ENCODE measurements at places on chromosomes 1 and 21.

DNA sequence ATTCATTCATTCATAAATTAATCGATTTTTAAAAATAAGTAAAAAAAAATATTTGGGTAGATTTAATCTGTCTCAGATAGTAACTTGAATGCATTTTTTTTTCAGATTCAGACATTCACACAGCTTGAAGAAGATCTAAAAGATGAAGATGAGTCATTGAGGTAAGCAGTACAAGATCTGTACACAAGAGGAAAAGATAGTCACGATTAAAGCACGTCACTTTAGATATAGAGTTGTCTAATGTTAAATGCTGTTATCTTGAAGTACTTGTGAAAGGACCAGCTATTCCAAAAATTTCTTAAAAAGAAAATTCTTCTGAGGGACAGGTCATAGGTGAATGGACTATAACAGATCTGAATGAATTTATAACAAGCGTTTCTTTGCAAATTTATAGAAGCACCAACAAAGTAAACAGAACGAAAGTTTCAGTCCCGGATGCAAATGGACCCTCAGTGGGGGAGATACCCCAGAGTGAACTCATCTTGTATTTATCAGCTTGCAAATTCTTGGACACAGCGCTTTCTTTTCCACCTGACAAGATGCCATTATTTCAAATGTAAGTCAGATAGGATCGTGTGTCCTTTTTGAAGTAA is 31.2 kb upstream of the MORC3 start:
- DNase-seq: no peak

- DNase-seq: no peak
These were observed 213.7 kb downstream of the PBX1 start for GRCh38 chr1:164772635-164773034.

GRCh38 chr1:20107796-20108195 is 11.5 kb downstream of the PLA2G2D start:
- DNase-seq: no peak

- DNase-seq: no peak
These were observed 44.0 kb upstream of the DIPK1A start for GRCh38 chr1:93005252-93005598.

GRCh38 chr1:63688302-63688890 is 85.4 kb upstream of the ROR1 start:
- DNase-seq: no peak

DNA sequence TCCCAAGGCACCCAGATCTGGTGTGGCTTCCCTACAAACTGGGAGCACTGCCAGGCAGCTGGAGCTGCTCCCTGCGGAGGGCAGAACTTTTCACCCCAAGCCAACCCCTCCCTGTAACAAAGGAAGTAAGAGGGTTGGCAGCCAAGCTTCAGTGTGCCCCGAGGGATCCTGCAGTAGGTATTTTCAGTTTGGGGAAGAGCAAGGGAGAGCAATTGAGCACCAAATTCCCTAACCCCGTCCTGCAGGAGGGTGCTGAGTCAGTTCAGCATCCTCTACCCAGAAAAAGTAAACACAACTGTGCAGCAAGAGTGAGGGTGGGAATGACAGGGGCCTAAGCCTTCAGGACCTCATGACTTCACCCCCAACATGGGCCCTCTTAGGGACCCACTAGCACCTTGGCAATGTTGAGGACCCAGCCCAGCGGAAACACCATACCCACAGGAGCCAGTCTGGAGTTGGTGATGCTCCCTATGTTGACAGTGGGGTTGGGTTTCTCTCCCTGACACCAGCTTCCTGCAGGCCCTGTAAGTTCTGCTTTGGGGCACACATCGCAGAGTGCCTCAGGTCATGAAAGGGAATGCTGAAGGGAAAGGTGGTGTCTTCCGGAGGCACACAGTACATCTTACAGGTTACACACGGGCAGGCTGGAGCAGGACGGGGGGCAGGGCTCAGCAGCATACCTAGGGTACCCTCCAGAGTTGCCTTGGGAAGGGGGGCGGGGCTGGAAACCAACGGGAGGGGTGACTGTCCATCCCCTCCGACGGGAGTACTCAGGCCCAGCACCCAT is 14.8 kb downstream of the SH3BP5L start:
- DNase-seq: no peak

DNA sequence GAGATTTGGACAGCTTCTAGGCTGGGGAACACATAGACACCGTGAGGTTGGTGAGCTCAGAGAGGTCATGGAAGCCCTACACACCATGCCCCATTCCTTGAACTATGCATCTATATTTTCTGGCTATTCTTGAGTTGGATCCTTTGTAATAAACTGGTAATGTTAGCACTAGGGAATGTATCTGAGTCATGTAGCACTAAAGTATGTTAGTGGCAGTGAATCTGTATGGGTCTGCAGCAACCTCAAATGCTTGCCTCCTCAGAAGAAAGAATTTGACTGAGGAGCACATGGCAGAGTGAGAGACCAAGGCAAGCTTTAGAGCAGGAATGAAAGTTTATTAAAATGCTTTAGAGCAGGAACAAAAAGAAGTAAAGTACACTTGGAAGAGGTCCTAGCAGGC is 43.7 kb upstream of the LRRC7 start:
- DNase-seq: no peak

GRCh38 chr1:41416552-41417334 is 55.5 kb downstream of the FOXO6 start:
- DNase-seq: peak; percentile 95

DNA sequence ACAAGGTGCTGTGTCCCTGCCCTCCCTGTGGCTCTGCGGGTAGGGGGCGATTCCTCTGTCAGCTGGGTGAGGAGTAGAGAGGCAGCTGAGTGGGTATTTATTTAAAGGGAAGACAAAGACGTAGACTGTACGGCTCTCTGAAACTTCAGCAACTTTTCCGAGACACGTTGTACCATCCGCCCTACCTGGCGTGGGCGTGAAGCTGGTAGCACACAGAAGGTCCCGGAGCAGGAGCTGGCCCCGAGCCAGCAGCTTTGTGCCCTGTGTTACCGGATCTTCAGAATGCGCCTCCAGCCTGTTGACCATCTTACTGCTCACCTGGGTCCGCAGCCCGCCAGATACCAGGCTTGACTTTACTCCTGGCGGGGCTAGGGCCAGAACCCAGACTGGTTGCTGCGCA is 34.9 kb downstream of the PRKCZ start:
- no peak for DNase-seq

DNA sequence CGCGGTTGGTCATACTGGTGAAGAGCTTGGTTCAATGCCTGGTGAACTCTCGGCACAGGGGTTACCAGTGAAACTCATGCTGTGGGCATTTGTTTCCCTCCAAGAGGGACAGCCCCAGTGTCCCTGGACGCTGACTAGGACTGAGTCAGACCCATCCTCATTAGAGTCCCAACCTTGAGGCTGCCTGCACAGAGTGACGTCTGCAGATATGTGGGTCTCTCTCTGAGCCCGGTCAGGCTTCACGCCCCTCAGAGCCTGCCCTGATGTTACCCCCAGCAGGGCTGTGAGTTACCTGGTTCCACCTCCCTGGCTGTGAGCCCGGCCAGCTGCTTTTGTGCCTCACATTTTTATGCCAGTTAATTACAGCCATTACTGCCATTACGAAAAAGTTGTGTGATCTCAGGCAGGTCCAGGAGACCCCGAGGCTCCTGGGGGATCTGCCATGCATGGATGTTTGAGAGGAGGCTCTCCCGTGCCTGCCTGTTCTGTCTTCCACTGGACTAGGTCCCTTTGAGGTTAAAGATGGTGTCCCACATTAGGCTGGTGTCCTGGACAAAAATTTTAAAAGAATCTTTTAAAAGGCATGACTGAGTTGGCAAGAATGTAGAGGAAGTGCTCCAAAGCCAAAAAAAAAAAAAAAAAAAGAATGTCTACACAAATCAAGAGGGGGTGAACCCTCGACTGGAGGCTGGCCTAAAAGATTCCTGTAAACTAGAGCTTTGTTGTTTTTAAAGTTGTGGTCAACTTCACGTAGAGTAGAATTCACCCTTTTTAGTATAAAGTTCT is 36.6 kb upstream of the PADI1 start:
- DNase-seq: no peak

- peak; percentile 76 for DNase-seq
These were observed 55.0 kb downstream of the PEX14 start for GRCh38 chr1:10529765-10530164.

GRCh38 chr1:1101503-1101902 is 14.4 kb downstream of the C1orf159 start:
- no peak for DNase-seq

DNA sequence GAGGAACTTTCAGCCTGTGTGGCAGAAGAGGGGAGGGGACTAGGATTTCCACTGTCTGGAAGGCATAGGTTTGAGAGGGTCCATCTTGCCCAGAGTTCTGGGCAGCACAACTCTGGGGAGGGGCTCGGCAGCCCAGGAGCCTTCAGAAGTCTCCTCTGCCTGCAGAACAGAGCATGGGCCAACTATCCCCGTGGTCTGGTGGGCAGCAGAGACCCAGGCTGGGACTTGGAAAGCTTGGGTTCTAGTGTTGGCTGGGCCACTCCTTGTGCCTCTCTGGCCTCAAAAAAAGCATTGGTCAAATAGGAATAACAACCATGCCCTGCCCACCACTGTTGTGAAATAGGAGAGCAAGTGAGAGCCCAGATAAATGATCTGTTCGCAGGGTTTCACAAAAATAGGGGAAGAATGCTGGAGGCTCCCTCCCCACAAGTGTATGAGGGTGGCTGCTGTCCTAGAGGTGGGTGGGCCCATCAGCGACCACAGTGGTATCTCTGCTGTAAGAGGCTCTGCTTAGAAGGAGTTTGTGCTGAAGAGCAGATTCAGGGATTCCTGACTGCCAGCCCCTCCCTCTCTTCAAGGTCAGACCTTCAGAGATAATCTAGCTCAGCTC is 8.9 kb downstream of the EPHA10 start:
- DNase-seq: no peak

- DNase-seq: peak; percentile 77
These were observed 33.9 kb upstream of the LGALS8 start for GRCh38 chr1:236489710-236490377.

DNA sequence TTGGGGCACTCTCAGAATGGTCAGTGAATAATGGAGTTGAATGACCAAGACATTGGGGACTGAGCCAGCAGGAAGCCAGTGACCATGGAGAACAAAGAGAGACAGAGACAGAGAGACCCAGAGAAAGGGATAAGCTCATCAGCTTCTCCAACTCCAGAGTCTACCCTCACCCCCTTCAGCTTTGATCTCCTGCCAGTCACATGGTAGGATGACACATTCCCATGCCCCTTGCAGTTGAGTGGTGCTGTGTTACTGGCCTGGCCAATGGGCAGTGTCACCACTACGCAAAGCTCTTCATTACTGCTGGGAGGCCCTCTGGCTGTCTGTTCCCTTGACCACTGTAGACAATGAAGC is 643.5 kb downstream of the AJAP1 start:
- DNase-seq: no peak

DNA sequence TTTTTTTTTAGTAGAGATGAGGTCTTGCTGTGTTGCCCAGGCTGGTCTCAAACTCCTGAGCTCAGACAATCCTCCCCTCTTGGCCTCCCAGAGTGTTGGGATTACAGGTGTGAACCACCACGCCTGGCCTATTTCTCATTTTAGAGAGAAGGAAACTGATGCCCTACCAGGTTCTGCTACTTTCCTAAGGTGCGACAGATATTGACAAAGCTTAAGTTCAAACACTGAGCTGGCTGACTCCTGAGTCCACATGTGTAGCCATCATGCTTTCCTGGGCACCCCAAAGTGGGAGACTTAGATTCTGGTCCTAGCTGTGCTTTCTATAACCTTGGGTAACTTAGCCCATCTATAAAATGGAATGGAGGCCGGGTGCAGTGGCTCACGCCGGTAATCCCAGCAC is 5.1 kb upstream of the TMEM222 start:
- DNase-seq: no peak

DNA sequence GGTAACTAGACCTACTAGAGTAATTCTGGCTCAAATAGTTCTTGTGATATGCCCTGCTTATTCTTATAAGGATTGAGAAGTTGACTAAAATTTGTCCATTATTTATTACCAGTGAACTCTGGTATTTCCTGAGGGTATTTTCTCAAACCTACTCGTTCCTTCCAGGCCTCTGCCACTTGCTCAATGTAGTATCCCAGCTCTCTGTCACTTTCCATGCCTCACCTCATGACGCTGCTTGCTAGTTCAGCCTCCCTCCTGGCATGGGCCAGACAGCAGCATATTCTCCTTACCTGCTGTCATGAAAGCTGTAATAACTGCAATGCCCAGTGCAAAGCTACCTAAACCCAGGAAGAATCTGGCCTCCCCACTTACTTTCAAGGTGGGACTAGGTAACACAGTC is 602.9 kb upstream of the ADAMTS5 start:
- DNase-seq: no peak

DNA sequence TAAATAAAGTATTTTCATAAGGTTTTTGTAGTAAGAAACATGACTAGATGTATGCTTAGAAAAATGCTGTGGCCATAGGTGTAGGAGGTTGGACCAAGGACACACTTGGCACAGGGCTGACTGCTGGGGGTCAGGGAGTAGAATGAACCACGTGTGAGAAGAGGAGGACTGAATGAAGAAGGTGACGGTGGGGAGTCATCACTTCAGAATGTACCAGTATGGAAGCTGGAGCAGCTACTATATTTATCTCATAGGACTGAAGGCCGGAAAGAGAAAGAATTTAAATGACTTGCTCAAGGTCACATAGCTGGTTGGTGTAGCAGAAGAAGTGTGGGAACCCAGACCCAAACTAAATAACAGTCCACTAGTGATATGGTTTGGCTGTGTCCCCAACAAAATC is 79.8 kb upstream of the HAO2 start:
- no peak for DNase-seq

DNA sequence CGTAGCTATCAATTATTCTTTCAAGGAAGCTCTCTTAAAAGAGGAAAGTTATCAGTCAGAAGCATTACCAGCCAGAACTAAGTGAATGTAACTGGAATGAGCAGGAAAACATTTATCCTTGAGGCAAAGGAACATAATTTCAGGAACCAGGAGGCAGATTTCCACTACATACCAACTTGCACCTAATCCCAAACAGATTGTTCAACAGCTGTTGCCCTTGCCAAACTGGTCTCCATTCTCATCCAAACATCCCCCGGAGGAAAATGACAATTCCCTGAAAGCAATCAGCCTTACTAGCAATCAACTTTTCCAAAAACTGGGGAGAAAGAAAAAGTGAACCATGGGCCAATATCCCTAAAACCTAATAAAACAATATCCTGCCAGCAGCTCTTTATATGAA is 35.0 kb downstream of the ENAH start:
- DNase-seq: no peak

DNA sequence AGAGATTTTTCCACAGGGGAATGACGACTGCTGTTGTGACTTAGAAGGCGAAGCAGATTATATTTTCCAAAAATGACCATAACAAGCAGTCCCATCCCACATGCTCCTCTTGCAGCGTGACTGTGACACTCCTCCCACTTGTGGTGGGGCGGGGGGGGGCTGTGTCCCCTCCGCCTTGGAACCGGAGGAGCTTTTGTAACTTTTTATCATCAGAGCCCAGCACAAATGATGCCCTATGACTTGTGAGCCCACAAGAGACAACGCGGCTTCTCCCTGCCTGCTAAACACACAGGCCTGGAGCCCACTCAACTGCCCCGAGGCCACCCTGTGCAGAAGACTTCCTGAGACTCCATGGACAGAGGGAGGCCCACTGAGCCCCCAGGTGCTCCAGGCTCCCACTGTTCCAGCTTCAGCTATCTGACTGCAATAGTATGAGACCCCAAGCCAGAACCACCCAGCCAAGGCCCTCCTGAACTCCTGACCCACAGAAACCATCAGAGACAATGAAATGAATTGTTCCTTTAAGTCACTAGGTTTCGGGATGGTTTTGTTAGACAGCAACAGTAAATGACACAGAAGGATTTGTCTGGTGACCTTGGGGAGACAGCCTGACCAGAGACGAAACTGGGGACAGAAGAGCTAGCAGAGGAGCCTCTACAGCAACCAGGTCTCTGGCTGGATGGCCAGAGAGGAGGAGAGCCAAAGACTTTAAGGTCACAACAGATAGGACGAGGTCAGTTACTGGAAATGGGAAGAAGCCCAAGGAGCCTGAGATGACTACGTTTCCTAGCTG is 58.8 kb downstream of the CAPZB start:
- DNase-seq: no peak
